ENCODE measurements at places on chromosomes 12 and 14. TPM values are rescaled to one million over a fixed set of nuclear protein-coding genes. Genes with fewer than 3 reads are reported as not detected.

DNA sequence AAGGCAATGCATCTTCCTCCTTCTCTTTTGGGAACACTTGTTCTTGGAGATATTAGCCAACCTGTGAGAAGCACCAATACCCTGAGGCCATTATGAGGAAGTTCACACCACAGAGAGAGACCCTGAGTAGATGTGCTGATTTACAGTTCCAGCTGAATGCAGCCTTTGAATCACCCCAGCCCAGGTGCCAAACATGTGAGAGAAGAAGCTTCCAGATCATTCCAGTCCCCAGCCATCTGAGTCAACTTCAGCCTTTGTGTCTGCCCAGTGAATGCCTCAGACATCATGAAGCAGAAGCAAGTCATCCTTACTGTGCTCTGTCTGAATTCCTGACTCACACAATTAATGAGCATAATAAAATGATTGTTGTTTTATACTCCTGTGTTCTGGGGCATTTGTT, 25.1 kb downstream of the C12orf42 start:
- DNase-seq, result no peak

DNA sequence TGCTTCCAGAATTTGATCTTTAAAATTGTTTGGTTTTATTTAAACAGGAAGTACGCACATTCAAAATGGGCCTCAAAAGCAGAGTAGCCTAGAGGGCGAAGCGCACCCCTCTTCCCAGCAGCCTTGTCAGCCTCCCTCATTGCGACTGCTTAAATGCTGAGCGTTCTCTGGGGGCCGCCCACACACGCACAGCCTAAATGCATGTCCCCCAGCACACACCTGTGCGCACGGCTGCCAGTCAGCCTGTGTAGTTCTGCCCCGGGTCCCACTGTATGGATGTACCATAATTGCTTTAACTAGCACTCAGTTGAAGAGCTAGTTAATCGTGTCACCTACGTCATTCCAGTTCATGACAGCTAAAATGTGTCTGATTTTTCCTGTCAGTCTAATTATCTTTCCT, 79.3 kb downstream of the TESC start:
- DNase-seq, result no peak

DNA sequence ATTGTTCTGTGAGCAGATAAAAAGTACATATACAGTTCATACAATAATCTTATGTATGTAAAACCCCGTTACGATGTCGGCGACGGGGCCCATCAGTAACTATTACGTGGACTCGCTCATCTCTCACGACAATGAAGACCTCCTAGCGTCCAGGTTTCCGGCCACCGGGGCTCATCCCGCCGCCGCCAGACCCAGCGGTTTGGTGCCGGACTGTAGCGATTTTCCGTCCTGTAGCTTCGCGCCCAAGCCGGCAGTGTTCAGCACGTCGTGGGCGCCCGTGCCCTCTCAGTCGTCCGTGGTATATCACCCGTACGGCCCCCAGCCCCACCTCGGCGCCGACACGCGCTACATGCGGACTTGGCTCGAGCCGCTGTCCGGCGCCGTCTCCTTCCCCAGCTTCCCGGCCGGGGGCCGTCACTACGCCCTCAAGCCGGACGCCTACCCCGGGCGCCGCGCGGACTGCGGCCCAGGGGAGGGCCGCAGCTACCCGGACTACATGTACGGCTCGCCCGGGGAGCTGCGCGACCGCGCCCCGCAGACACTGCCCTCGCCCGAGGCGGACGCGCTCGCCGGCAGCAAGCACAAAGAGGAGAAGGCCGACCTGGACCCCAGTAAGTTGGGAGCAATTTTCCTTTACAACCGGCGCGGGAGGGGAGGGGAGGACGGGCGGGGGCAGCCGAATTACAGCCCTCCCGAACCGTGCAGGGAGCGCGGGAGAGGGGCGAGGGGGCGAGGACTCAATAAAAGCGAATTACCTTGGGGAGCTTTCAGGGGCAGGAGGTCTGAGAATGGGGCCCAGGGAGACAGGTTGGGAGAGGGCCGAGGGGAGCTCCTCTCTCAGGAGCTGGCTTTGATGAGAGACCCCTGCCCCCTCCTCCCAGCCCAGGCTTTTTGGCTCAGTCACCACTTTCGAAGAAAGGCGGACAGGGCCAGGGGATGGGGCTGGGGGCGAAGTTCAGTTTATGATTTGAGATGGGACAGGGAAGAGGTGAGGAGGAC, at the start of gene HOXC9:
HOXC9 (plus strand) TSS at position 46 of the 999 bp plus-strand sequence; CDS start at position 74, 28 bp downstream.
- no peak for DNase-seq

DNA sequence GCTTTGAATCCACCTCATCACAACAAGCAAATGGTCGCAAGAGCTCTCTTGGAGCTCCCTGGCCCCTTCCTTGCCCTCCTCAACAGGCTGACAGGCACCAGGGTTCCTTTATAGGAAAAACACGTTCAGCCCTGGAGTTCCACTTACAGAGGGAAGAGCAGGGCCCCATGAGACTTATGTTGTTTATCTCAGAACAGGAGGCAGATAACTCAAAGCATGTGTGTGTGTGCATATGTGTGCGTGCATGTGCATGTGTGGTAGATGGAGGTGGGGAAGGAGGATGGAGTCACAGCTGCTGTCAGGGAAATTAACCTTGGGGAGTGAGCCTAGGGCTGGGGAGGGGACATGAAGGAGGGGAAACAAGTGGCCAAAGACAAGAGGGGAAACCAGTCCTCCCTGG, 138.1 kb downstream of the DPF3 start:
- no peak for DNase-seq

GRCh38 chr12:6967651-6968100, 2.8 kb downstream of the PHB2 start:
- DNase-seq, result no peak

- no peak for DNase-seq
Observed at GRCh38 chr12:107917912-107918800, 143.7 kb downstream of the ASCL4 start.

DNA sequence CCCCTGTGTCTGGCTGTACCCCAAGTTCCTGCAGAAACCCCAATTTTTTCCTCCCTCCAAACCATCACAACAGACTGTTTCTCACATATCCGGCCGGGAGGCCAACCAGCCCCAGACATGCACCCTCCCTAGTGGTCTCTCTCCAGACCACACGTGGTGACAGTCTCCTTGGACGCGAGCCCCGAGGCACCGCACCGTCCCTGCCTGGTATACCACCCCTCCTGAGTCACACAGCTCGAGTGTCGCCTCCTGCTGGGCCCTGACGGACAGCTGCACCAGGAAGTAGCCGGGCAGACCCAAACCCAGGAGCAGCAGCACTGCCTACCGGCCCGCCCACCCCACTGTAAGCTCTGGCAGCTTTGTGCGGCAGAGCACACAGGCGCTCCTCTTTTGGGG, 97.4 kb downstream of the RFLNA start:
- peak; percentile 63 for DNase-seq

DNA sequence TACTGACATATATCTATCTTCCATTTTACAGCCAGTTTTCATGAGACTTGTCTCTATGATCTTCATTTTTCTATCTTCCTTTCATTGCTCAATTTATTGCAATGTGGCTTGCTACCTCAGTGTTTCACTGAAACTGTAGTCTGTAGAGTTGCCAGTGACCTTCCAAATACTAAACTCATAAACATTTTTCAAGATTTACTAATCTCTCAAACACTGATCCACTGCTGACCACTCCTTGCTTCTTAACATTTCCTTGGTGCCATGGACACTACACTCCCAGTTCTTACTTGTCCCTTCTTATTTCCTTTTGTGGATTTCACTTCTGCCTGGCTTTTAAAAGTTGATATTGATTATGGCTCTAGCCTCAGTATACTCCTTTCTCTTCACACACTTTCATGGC, 95.4 kb upstream of the SLCO1C1 start:
- DNase-seq, result no peak

DNA sequence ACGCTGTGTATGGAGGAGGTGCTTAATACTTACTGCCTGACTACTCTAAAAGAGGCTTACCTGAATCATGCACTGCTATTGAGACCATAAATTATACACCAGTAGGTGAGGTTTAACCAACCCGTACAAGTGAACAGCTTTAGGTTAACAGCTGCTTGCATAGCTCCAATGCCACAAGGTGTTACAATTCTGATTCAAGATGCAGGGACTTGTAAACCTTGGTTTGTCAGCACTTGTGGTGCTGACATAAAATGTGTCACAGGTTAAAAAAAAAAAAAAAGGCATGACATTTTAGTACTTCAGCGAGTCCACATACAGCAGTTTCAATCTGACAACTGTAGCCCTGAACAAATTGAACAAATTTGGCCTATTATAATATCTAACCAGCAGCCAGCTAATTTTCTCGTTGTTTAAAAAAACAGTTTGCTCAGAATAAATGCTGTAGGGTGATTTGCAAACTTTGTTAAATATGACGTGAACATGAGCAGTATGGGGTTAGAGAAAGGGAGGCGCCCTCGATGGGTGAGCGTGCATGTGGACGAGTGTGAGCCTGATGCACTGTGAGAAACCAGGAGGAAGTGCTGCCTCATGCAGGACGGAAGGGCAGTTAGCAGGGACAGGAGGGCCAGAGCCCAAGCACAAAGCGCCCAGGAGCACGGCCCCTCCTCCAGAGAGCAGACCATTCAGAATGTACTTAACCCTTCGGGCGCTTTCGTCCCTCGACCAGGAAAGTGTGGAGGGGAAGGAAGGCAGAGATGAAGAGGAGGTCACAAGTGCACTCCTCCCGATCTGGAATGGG, 44.7 kb downstream of the TCHP start:
- no peak for DNase-seq

DNA sequence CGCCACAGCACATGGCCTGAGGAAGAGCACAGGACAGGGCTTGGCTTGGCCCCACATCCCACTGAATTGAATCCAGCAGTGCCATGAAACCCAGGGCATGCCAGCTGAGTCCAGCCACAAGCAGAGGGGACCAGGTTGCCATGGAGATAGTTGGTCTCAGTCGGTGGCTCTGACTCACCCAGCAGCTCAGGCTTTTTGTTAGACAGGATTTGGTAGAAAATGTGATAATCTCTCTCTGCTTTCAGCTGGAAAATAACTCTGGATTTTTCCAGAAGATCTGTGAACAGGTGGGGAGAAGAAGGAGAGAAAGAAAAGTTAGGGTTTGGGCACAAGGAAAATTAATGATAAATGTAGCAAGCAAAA, 4.8 kb downstream of the MYH7 start:
- no peak for DNase-seq

DNA sequence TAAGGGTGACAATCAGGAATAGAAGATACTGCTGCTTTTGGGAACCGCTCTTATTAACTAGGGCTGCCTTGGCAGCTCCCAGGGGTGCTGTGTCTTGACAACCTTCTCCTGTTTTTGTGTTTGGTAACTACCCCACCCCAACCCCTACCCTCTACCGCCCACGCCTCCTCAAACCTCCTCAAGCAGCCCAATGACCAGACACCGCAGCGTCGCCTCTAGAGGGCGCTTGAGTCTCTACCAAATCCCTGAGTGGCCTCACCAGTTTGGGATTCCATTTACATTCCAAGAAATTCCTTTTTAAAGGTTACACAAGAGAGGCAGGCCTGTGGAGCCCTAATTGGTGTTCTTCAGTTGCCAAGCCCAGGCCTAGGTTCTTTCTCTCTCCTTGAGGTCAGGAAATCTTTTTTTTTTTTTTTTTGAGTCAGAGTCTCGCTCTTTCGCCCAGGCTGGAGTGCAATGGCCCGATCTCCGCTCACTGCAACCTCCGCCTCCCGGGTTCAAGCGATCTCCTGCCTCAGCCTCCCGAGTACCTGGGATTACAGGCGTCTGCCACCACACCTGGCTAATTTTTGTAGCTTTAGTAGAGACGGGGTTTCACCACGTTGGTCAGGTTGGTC, 72.4 kb upstream of the USP44 start:
- peak; percentile 79 for DNase-seq

DNA sequence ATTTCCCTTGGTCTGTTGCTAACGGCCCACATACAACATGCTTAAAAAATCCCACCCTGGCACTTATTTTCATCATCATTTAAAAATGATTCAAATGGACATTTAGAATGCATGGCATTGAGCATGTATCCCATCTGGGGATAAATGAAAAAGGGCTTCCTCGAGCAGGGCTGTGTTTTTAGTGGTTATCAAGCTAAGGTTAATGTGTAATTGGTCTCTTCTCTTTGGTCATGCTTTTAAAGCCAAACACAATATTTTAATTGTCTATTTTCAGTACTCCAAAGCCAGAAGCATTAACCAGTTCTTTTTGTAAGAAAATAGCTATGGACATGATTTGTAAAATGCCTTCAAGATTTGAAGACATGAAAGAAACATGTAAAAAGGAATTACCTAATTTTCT, 1.9 kb upstream of the TRHDE start:
- DNase-seq, result no peak

DNA sequence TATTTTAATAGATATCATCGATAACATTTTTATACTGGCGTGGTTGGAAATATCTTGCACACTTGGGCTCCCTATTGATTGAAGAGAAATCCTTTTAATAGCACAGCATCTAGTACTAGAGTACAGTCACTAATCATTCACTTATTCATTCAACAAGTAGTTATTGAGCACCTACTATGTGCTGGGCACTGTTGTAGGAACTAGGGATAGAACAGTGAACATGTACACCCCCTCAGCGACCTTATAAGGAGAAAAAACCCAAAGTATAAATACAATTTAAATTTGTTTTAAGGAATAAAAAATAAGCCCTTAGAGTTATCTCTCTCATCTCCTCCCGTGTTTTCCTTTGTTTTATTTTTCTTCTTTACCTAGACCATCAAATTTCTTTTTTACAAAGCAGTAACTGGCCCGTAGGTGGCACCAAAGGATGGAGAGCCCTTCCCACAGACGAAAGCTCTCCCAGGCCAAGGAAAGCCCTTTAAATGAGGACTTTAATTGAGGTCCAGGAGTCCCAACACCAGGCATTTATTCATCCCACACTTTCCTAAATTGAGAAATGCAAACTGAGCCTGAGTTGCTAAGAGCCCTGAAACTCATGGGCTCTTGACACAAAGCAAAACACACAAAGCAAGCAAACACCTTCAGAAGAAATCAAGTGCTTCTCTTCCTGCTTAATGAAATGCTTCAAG, 29.0 kb downstream of the PEBP1 start:
- DNase-seq, result no peak

GRCh38 chr12:88870000-88870737, 289.9 kb upstream of the KITLG start:
- DNase-seq, result no peak

DNA sequence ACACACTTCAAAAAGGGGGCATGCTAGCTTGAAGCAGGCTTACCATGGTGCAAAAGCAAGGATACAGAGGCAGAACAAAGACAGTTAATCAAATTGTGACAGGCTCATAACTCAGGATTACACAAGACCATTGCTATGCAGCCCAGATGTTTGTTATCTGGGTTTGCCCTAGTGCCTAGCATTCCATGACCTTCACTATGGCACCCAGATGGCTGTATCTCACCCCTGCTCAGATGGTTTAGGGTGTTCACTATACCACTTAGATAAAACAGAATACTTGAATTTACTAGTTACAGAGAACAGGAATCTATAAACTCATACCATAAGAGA, 56.2 kb downstream of the SDR9C7 start:
- no peak for DNase-seq

TMTC2 gene
- 3.7 TPM for total RNA-seq

IFNG-AS1 gene
- not detected for total RNA-seq

RNASE1 gene
- 317 TPM for total RNA-seq

SMIM10L1 gene
- total RNA-seq, result 13.6 TPM

KRT86 gene
- total RNA-seq, result not detected

ACSS3 gene
- 25.8 TPM for total RNA-seq

GLIPR1L1 gene
- total RNA-seq, result not detected

PAX9 gene
- total RNA-seq, result not detected
